ENCODE measurements at places on chromosomes 7 and 10.

GRCh38 chr10:59550061-59550460 is 159.6 kb downstream of the SLC16A9 start:
- no peak for DNase-seq

DNA sequence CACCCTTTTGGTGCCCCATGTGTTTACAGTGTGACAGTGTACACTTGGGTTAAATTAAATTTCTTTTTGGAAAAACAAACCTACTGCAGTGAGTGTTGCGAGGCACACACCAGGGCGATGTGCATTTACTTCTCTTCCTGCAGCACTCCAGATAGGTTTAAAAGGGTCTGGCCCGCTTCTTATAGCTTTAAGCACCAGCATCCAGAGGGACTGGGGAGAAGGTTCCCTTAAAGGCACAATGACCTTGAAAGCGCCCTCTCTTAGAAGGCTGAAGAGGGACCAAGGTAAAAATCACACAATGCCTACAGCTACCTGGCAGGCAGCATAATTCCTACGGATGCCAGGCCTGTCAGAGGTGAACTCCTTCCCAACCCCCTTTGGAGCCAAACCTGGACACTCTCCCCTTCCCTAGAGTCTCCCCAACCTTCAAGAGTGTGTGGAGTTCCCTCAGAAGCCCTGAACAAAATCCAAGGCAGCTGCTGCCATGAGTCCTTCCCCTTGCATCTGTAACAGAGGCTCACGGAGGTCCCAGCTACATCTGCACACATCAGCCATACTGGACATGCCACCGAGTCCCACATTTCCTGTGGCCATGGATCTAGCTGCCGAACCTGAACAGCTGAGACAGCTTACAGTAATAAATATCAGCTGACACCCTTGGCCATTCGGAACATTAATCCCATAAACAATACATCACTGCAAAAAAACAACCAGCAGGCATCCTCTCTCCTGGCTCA is 33.2 kb downstream of the TRIM8 start:
- DNase-seq = no peak

GRCh38 chr7:131104596-131105293 is 222.9 kb upstream of the MKLN1 start:
- peak; percentile 69 for DNase-seq

DNA sequence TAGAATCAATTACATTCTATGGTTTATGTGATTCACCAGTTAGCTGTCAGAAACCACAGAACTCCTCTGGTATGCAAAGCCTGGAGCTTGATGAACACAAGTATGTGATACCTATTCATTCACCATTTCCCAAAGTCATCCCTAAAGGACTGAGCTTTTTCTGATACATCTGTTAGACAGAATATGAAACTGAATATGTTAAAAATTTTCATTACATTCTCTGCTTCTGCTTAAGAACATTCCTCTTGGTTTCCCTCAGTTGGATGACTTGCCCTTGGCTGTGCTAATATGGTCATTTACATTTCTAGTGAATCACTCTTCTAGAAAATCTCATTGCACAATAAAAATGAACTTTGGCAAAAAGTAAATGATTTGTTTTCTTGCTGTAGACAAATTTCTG is 10.8 kb upstream of the PON1 start:
- peak; percentile 34 for DNase-seq

GRCh38 chr10:75766106-75766505 is 334.7 kb downstream of the LRMDA start:
- DNase-seq = no peak

DNA sequence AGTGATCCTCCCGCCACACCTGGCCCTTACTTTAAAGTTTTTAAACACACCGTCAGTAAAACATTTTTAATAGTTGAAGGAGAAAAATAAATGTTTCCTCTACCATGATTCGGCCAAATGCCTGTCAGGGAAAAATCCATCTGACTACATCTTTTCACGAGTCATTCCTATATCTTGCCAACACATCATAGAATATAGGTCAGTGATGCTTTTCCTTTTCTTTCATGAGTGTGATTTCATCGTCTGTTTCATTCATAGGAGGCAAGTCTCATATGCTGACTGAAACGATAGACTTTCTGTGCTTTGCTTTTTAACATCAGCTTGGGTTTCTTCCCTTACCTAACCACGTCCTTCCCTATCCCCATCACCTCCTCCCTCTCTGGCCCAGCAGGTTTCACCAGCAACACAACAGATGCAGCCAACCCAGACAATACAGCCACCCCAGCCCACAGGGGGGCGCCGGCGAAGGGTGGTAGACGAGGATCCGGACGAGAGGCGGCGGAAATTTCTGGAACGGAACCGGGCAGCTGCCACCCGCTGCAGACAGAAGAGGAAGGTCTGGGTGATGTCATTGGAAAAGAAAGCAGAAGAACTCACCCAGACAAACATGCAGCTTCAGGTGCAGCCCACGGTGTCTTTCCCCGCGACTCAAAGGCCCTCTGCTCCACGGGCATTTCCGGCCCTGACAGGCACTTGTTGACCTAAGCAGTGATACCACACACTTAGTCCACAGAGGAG is 149.2 kb downstream of the TRIL start:
- DNase-seq = no peak

DNA sequence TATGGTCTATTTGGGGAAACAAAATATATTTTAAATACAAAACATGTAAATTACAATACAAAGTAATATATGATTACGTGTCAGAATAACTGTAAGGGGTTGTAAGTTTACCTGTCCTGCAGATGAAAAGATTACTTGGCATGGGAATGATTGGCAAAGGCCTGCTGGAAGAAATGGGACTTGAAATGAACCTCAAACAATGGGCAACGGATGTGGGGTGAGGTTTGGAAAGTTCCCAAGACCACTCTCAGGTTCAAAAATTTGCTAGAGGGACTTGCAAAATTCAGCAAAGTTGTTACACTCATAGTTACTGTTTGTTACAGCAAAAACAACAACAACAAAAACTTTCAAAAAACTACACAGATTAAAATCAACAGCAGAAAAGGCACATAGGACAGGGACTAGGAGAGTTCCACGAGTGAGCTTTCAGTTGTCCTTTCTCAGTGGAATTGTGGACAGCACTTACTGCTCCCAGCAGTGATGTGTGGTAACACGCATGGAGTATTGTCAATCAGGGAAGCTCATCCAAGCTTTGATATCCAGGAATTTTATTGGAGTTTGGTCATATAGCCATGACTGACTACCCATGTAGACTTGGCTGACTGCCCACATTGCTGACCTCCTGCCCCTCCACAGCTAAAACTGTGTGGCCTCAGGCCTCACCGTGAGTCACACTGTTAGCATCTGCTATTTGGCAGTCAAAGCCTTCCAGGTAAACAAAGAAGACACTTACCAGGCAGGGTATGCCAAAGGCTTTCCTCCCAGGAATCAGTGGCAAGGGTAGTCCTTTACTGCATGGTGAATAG is 43.8 kb downstream of the EXOC6 start:
- DNase-seq = peak; percentile 91

DNA sequence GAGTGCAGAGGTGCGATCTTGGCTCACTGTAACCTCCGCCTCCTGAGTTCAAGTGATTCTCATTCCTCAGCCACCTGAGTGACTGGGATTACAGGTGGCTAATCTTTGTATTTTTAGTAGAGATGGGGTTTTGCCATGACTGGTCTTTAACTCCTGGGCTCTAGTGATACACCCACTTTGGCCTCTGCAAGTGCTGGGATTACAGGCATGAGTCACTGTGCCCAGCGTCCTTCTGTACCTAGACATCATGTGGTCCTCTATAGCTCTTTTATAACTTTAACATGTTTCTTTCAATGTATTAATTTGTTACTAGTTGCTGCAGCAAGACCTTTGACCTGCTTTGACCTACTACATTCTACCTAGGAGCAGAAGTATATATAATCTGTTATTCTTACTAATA is 38.7 kb upstream of the BICC1 start:
- peak; percentile 55 for DNase-seq

DNA sequence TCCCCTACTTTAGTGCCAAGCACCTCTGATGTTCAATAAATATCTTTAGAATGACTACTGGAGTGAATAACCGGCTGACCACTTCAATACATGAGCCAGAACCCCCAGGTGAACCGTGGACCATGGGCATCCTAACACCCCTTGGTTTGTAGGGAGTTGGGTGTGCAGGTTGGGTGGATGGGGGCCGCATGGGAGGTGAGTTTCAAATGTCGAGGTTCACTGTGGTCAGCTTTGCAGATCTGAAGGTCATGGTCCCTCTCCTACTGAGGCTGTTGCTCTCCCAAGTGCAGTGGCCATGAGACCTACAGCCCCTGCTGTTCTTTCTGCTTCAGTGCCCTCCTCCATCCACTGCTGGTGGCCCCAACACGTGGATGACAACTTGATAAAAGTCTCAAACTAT is 178.0 kb upstream of the MKI67 start:
- DNase-seq = no peak

DNA sequence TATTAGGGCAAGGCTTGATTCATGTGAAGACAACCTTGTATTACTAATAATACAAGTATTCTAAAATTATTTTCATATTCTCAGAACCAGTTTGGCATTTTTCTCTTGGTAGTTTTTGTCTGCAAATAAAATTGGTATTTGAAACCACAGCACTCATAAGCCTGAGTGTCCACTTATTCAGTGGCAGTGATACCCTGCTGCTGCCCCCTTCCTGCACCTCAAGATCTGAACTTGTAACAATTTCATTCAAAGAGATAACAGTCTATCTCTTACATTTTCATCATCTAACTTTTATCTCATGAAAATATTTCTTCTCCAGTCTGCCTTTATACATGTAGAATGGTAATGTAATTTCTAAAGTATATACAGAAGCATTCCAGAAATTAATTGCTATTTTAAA is 9.3 kb downstream of the TFAM start:
- DNase-seq = no peak

DNA sequence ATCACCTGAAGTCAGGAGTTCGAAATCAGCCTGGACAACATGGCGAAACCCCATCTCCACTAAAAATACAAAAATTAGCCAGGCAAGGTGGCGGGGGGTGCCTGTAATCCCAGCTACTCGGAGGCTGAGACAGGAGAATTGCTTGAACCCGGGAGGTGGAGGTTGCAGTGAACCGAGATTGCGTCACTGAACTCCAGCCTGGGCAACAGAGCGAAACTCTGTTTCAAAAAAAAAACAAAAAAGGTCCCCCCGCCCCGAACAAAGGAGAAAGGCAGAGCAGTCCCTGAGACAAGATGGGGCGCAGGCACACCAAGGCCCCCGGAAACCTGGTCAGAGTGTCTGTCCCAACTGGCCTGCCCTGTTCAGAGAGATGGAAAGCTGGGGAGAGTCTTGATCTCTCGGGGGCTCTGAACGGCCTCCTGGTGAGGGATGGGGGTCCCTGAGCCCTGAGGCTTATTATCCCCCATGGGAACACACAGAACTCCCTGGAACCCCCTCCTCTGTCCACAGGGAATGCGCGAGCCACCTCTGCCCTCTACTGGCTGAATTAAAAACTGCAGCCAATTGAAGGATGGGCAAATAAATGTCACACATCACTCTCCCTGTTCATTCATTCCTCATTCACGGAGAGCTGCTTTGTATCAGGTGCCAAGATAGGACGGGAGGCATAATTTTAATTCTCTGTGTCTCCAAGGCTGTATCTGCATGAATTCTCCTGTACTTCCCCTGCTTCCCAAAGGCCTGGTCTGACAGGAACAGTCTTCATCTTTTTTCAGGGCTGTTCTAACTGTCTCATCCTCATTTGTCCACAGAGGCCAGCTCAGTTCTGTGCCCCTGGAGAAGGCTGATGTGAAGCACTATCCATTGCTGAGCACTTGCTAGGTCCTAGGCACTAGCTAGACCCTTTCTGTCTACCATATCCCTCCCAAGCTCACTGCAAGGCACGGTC is 28.9 kb downstream of the MAT1A start:
- DNase-seq = peak; percentile 10

GRCh38 chr7:146090023-146090645 is 26.5 kb upstream of the CNTNAP2 start:
- peak; percentile 6 for DNase-seq

- DNase-seq = no peak
These were observed 626 bp downstream of the PRPF18 start for GRCh38 chr10:13587391-13587790.

DNA sequence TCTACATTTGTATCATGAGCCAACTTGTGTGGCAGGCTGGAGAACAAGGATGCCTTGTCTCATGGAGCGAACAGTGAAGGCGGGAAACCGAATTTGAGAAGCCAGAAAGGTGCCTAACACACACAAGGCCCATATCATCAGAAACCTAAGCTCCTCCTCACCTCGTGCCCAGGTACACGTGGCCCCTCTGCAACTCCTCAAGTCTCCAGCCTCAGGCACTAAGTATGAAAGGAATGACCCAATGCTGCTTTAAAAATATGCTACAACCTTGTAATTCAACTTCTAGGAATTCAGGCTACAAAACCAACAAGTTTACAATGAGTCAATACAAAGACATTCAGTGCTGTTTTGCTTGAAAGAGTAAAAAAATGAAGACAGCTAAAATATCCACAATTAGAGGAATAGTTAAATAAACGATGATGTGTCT is 95.7 kb downstream of the CDK6 start:
- DNase-seq = peak; percentile 63

DNA sequence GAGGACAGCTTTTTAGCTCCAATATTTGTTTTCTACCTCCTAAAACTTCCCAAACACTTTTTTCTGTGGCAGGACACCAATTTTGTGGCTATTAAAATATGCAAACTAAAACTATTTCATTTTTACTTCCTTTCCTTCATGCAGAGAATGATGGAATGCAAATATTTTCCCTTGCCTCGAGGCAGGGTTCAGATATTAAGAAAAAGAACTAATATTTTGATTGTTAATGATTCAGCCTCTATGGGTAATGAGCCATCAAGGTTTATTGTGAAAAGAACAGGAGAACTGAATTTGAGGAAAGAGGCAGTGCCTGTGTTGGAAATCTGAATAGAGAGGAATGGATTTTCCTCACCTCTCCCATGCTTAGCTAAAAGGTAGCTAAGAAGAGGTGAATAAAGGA is 43.1 kb upstream of the CASD1 start:
- DNase-seq = no peak

- DNase-seq = no peak
These were observed 7.4 kb downstream of the NOD1 start for GRCh38 chr7:30471205-30471604.

DNA sequence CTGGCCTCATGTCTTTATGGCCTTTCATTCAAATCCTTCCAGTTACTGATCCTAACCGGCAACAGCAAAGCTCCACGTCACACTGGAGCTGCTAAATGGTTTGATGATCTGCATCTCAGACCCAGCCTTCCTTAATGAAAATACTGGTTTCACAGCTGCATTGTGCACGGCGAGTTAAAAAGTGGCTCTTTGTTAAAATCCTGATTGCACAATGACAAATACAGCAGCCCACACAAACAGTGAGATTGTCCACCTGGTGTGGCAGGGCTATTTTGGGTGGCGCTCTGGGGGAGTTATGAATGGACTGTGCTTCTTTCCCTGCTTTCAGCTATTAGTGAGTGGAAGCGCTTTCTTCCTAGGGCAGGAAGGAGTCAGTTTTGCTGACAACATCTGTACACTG is 63.4 kb upstream of the C1QL3 start:
- no peak for DNase-seq
